ENCODE measurements at places on chromosomes 3 and 15. TPM values are rescaled to one million over a fixed set of nuclear protein-coding genes. Genes with fewer than 3 reads are reported as not detected.

DNA sequence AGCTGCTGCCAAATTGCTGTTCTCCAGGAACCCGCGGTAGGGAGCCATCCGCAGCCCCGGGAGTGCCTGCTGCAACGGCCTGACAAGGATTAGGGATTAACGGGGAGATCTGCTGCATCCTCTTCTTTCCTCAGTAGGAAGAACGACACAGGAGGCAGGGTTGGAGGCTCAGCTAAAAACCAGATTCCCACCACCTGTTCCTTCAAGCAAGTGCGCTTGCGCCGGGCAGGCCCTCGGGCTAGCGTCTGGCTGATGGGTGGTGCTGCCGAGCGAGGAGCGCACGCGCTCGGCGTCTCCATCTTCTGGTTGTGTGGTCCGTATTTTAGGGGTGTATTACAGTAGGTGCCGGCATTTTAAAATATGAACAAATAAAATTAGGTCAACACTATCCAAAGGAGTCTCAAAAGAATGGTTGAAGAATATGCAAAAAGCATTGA, 25.4 kb upstream of the SLC25A26 start:
- no peaks in the 10 kb centered on the region for H3K27me3 ChIP-seq
- no peak for DNase-seq
- no peak overlapping the region for H3K27ac ChIP-seq
- no peaks in the 10 kb centered on the region for H3K4me1 ChIP-seq
- H3K36me3 ChIP-seq: no peaks in the 10 kb centered on the region
- no peak overlapping the region for H3K4me3 ChIP-seq

- H3K36me3 ChIP-seq: peaks cover 6% of the 10 kb centered on the region
- DNase-seq: no peak
- H3K27ac ChIP-seq: no peak overlapping the region
- H3K4me1 ChIP-seq: no peaks in the 10 kb centered on the region
- H3K4me3 ChIP-seq: no peak overlapping the region
These were observed 9.9 kb upstream of the CLK3 start for GRCh38 chr15:74605795-74606150.

DLL4 gene
- 0.10 TPM for total RNA-seq

DNA sequence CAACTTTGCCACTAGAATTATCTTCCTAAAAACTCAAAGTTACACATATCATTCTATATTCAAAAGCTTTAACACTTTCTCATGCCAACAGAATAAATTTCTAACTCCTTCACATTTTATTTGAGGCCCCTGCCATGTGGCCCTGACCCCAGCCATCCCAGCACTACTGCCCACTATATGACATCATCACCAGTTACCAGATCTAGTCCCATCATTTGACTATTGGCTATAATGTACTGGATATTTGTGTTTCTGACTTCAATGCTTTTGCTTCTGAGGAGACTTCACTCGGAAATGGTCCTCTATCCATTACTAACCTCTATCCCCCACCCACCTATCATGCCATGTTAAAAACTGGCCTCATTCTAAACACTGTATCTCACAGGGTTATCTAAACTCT, 23.6 kb downstream of the UBE3A start:
- no peaks in the 10 kb centered on the region for H3K36me3 ChIP-seq
- DNase-seq: no peak
- H3K27ac ChIP-seq: peak overlapping the region; percentile 41
- peaks cover 35% of the 10 kb centered on the region for H3K4me1 ChIP-seq

DUOXA2 gene
- total RNA-seq: not detected

SKIL gene
- total RNA-seq: 31.9 TPM

DNA sequence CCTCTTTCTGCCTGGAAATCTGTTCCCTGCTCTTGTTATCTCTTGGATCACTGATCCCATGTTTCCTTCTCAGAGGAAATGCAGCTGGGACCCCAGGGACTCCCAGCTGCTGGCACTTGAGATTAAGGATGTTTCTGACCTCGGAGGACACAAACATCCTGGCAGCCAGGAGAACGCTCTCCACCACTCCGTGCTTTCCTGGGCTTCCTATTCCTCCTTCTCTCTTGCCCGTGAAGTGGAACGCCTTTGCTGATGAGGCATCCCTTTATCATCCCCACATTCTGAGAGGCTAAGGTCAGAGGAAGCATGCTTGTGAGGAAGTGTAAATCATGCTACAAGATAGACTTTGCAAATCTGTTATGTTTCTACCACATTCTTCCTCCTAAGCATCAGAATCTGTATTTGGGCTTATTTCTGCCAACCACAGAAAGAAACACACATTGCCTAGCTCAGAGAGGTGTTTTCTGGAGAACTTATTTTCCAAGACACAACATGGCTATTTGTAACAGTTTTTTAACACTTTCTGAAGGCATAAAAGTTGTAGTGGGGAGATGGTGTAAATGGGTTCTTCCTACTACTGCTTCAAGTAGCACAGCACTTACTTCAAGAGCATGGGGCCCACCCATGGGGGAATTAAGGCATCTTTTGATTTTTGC, 25.6 kb upstream of the LDHAL6B start:
- no peak for DNase-seq
- H3K4me3 ChIP-seq: no peak overlapping the region
- no peak overlapping the region for H3K27ac ChIP-seq
- H3K4me1 ChIP-seq: no peaks in the 10 kb centered on the region
- H3K27me3 ChIP-seq: no peaks in the 10 kb centered on the region

DNA sequence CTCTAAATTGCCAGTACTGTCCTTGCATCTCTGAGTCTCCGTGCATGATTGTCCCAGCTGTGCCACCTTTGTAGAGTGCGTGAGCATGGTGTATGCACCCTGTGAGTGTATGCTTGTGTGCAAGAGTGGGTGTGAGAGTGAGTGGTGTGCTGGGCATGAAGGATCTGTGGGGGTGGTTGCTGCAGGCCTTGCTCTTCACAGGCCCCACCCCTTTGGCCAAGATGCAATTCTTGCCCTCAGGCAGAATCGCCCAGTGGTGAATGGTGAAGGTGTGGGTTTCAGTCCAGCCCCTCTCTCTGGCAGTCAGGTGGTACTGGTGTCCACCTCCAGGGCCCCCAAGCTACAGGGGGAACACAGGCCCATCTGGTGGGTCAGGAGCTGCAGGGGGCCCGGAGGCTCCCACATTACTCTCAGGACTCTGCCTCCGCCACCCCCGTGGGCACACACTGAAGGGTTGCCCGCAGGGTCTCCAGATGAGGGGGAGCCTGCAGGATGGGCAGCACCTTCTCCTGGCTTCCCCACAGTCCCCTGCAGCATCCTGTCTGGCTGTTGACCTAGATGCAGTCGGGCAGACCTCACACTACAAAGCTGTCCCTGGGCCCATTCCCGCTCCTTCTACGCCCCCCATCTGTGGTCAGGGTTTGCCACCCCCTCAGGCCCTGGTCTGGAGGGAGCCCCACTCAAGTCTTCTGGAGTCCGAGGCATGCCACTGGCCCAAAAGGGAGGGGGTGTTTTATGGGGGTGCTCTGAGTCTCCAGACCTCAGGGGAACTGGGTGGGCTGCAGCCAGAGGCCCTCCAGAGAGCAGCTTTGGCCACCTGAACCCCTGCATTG, 8.3 kb upstream of the ROPN1B start:
- H3K36me3 ChIP-seq: no peaks in the 10 kb centered on the region
- peaks cover 18% of the 10 kb centered on the region for H3K27me3 ChIP-seq
- H3K27ac ChIP-seq: no peak overlapping the region

TMC3 gene
- total RNA-seq: not detected

GRCh38 chr3:161557445-161558150, 61.0 kb downstream of the OTOL1 start:
- H3K36me3 ChIP-seq: no peaks in the 10 kb centered on the region
- DNase-seq: peak; percentile 59
- no peaks in the 10 kb centered on the region for H3K27me3 ChIP-seq
- peaks cover 4% of the 10 kb centered on the region for H3K4me1 ChIP-seq

All from MCF 10A (cell line).